Activated T-helper 1 cell treated with anti-CD3 and anti-CD28 coated beads, Interleukin-2, amount 50 U/mL, for 16 hours (primary cell): ENCODE measurements at places on chromosomes 12 and 14.

DNA sequence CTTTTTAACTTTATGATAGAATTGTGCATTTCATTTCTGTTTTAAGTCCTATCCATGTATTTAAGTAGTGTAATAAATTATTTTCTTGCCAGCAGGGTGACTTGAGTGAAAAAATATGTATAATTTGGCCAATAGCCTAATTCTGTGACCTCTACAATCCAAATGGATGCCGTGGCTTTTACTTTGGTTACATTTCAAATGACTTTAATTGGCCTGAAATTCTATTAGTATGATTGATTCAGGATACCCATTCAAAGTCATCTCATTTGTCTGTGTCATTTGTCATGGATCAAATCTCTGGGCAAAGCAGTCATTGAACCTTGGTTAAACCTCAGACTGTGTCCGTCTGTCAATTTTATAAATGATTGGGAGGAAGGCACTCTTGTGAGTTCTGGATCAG, 29.6 kb downstream of the CRADD start:
- no peak for DNase-seq

DNA sequence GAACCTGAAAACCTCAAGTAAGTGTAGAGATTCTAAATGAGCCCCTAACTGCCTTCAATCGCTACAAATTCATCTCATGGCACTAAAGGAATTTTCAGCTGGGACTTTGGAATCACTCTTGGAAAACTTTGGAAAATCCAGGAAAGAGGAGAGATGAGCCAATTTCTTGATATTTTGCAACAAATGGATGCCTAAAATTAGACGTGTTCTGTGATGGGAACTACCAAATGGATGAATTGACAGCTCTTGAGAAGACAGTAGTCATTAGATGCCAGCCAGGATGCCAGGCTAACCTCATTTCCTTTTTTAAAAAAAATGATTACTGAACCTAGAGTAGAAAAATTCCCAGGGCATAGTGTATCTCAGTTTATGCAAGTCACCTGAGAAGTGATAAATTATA, 78.3 kb downstream of the NPAS3 start:
- no peak for DNase-seq

DNA sequence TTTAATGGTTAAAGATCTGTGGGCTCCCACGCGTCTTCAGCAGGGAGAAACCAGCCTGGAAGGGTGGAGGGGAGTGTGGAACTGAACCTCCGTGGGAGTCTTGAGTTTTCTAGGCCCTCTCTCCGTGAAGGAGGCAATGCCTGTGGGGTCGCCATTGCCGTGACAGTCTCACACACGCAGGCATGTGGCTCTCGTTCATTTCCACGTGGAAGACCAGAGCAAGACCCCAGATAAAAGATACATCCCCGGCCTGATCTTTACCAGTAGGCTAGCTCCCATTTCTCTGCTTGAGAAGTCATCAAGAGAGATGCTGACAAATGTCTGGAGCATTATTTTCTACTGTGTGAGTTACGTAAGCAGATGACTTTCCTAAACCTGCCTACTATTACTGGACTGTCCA, 491.7 kb upstream of the LMO3 start:
- no peak for DNase-seq

DNA sequence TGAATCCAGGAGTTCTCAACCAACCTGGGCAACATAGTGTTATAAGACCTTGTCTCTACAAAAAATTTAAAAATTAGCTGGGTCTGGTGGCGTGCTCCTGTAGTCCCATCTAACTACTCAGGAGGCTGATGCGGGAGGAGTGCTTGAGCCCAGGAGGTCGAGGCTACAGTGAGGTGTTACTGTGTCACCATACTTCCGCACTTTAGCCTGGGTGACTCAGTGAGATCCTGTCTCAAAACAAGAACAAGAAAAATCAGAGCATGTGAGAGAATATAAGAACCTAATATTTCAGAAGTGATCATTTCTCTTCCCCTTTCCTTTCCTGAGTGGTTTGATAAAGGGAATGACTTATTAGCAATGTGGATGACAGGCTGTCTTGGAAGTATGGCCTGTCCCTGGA, 9.5 kb downstream of the TRAF3 start:
- DNase-seq = no peak
